ENCODE measurements at places on chromosomes 12 and 14. TPM values are rescaled to one million over a fixed set of nuclear protein-coding genes. Genes with fewer than 3 reads are reported as not detected.

Gene TEX52
- total RNA-seq: not detected

Gene DAO
- total RNA-seq: not detected

Gene PLA2G1B
- total RNA-seq: not detected

Gene ALDH2
- 66.9 TPM for total RNA-seq

Gene GPRC5D
- total RNA-seq: 0.47 TPM

Gene SERPINA12
- total RNA-seq: not detected

Gene SLCO1C1
- total RNA-seq: not detected

Gene RAB15
- 71.4 TPM for total RNA-seq

Gene ALDH1L2
- 19.1 TPM for total RNA-seq

Gene SPIC
- total RNA-seq: not detected

Gene BHLHE41
- total RNA-seq: 186 TPM

Gene APOF
- total RNA-seq: not detected

All from ureter (tissue), 1 donor.